ENCODE measurements at places on chromosomes 16 and 17.

DNA sequence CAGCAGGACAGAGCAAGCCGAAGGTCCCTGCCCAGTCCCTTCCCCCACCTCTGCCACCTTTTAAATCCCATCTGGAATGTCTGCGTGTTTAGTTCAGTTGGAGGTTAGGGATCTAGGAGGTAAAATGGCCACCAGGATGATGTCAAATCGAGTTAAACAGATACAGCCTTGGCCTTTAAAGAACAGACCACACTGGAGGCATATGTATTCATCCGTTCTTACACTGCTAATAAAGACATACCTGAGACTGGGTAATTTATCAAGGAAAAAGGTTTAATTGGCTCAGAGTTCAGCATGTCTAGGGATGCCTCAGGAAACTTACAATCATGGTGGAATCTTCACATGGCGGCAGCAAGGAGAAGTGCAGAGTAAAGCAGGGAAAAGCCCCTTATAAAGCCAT, 167.8 kb upstream of the CACNG5 start:
- no peak for DNase-seq

GRCh38 chr17:44931376-44931775, 16.1 kb upstream of the GFAP start:
- no peak for DNase-seq

- DNase-seq, result no peak
These were observed 123.1 kb downstream of the CA10 start for GRCh38 chr17:52035336-52035915.

DNA sequence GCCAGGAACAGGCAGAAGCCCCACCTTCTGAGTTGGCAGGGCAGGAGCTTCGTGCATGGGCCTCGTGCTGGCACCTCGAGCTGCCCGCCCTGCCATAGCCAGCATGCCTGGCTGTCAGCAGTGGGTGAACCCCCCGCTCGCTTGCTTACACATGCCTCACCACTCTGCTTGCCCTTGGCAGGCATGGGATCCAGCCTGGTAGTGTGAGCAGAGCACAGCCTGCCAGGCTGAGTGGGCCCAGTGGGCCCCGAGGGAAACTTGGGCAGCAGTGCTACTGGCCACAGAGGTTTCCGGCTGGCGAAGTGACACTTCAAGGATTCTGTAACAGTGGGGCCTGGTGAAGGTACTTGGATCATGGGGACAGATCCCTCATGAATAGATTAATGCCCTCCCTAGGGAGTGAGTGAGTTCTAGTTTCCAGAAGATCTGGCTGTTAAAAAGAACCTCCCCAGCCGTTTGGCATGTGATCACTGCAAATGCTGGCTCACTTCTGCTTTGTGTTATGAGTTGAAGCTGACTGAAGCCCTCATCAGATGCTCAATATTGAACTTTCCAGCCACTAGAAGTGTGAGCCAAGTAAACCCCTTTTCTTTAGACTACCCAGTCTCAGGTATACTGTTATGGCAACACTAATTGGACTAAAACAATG, 114.7 kb downstream of the BCAS3 start:
- DNase-seq, result no peak

- no peak for DNase-seq
These were observed 16.7 kb downstream of the CCR7 start for GRCh38 chr17:40548491-40548981.

GRCh38 chr16:64121473-64121872, 1000.4 kb downstream of the CDH11 start:
- no peak for DNase-seq
